ENCODE measurements at places on chromosomes 16 and 17.

- peak; percentile 70 for DNase-seq
These were observed 27.4 kb upstream of the CAPNS2 start for GRCh38 chr16:55539049-55539448.

GRCh38 chr17:54124456-54124855 is 301.7 kb downstream of the KIF2B start:
- DNase-seq, result no peak

DNA sequence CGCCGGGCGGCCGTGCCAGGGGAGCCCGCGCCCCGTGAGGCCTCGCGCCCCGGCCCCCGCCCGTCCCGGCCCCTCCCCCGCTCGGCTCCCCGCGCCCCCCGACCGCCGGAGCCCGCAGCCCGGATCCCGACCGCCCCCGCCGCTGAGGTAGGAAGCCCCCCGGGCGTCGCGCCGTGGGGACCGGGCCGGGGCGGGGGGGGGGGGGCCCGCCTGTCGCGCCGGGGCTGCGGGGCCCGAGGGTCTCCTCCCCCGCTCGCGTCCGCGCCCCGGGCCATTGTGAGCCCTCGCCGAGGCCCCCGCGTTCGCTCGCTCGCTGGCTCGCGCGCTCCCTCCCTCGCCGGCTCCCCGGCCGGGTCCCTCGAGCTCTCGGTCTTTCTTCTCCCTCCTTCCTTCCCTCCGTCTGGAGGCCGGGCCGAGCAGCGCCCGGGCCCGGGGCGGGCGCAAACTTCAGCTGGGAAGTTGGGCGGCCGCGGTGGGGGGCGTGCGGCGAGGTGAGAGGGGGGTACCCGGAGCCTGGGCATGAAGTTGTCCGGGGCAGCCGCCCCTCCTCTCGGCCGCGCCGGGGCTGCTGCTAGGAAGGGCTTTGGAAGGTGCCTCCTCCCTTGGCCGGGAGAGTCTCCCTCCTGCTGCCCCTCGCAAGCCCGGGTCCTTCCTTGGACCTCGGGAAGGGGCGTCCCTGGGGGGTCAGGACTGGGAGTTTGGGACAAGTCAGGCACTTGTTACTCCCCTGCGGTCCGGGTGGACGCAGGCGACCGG is 419 bp downstream of the GLIS2 start:
- no peak for DNase-seq

DNA sequence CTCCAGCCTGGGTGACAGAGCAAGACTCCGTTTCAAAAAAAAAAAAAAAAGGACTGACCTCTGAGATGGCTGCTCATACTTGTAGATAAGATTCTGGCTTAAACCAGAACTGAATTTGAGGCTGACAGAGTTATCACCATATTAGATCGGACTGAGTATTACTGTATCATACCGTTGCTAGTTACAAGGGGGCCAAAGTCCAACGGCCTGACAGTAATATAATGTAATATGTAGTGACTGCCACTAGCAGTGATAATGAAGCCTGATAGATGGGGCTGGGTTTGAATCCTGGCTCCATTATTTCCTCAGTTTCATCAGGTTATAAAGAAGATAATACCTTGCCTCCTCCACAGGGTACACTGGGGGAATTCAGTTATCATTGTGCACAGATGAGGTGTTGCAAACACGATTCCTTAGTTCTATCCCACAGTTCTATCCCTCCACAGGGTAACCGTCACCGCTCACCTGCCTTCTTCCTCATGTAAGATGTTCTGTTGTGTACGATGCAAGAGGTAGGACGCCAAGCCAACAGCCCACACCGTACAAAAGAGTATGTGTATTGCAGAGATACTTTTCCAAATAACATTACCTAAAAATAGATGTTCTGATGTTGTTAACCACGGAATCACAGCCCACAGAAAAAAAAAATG is 5.2 kb downstream of the TMEM220 start:
- no peak for DNase-seq

- no peak for DNase-seq
These were observed 11.4 kb downstream of the SLC7A6 start for GRCh38 chr16:68275611-68276191.

GRCh38 chr16:67146523-67147357 is 4.1 kb downstream of the B3GNT9 start:
- no peak for DNase-seq

GRCh38 chr17:68863091-68863652 is 92.0 kb downstream of the ABCA8 start:
- no peak for DNase-seq

Data from fibroblast of pulmonary artery (primary cell).